Tongue (tissue), 3 donors: ENCODE measurements at places on chromosomes 3 and 15.

DNA sequence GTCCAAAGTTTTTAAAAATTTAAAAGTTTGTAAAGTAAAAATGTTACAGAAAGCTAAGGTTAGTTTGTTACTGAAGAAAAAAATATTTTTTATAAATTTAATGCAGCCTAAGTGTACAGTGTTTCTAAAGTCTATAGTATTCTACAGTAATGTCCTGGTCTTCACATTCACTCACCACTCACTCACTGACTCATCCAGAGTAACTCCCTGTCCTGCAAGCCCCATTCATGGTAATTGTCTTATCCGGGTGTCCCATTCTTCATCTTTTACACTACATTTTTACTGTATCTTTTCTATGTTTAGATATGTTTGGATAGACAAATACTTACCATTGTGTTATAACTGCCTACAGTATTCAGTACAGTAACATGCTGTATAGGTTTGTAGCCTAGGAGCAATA is 36.7 kb upstream of the ATP10A start:
- no peak for DNase-seq

GRCh38 chr3:120181632-120182031 is 87.4 kb upstream of the GSK3B start:
- DNase-seq = no peak

DNA sequence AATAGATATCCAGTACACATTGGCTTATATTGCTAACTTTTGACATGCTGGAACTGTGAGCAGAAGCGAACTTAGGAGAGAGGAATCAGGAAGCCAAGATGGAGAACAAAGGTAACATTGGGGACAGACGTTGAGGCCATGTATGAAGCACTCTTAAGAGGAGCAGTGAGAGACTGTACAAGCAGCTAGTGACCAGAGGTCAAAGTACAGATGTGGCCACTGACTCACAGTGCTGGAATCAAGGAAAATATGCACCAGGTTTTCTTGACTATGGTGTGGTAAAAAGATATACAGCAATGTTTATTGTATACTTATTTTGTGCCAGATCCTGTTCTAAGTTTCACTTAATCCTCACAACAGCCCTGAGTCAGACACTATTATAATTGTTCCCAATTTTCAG is 2.0 kb upstream of the IL20RB start:
- DNase-seq = no peak

DNA sequence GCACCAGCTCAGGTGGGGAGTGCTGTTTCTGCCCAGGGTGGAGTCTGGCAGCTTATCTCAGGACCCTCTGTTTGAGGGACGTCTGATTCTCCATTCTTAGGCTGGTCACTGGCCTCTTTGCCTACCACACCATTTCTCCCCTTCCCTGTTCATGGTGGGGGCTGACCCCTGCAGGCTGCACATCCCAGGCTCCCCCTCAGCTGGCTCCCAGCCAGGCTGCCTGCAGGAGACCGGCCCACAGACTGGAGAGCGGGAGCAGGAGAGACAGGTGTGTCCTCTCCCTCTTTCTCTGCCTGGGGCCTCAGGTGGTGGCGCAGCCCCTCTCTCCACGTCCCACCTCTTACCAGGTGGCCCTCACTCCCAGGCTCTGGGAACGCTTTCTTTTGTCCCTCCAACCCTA is 60.8 kb downstream of the RAB11A start:
- no peak for DNase-seq

GRCh38 chr3:44400771-44401170 is 62.2 kb downstream of the TCAIM start:
- DNase-seq = no peak

- no peak for DNase-seq
Observed at GRCh38 chr15:85005319-85005718, 23.7 kb downstream of the PDE8A start.

DNA sequence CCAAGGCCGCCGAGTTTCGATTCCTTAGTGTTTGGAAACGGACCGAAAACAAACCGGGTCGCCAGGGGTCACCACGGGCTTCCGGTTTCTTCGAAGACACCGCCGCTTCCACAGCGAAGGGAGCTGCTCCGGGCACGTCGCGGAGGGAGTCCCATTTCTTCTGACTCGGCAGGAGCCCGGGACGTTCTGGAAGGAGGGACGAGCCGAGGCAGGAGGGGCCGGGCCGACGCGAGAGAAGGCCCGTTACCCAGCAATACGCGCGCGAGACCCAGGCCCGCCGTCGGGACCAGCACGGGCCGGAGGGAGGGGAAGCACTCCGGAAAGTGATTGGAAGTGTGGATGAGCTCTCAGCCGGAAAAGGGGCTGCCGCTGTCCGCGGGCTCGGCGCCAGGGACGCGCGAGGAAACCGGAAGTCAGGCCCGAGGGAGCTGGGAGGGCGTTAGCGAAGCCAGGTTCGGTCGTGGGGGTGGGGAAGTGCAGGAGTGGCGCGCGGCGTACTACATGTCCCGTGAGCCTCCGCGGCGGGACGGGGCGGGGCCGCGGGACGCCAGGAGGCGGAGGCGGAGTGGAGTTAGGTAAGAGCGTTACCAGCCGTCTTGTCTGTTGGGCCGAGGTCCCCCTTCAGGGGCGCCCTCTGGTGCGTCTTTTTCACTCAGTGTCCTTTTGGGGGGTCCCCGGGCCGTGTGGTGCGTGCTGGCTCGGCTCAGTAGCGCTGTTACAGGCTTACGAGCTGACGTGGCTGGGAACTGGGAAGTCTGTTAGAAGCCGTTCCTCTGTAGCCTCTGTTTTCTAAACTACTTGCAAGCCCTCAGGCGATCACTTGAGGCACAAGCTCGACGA is at the start of the genes AZI2 and ZCWPW2:
Gene AZI2 (minus strand): TSS at position 196 of the 840 bp plus-strand sequence. CDS start 8,207 bp downstream, outside the sequence.
Gene ZCWPW2 (plus strand): TSS at position 93 of the 840 bp plus-strand sequence. CDS start 64,348 bp downstream, outside the sequence.
- DNase-seq = peak; percentile 98
